NCI-H510A (cell line): ENCODE measurements at places on chromosomes 6 and 20.

DNA sequence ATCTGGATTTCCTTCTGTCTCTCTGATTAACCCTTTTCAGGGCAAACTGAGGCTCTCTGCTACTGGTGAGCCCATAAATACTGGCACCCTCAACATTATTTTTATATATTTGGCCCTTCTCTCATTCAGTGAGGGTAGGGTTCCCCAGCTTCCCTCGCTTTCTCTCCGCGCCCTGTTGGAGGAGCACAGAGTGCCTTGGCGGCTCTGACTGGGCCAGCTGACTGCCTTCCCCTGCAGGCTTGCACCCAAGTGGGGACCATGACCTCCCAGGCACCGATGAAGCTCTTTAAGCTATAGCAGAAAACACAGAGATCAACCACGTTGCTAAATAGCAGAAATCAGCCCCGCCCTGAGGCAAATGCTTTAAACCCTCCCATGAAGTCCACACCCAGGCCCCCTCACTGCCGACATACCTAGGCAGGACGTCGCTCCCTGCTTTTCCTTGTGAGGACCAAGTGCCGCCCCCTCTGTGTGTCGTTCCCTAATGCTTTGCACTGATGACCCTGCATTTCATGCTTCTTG is 105.0 kb downstream of the HUS1B start:
- no peak for DNase-seq

DNA sequence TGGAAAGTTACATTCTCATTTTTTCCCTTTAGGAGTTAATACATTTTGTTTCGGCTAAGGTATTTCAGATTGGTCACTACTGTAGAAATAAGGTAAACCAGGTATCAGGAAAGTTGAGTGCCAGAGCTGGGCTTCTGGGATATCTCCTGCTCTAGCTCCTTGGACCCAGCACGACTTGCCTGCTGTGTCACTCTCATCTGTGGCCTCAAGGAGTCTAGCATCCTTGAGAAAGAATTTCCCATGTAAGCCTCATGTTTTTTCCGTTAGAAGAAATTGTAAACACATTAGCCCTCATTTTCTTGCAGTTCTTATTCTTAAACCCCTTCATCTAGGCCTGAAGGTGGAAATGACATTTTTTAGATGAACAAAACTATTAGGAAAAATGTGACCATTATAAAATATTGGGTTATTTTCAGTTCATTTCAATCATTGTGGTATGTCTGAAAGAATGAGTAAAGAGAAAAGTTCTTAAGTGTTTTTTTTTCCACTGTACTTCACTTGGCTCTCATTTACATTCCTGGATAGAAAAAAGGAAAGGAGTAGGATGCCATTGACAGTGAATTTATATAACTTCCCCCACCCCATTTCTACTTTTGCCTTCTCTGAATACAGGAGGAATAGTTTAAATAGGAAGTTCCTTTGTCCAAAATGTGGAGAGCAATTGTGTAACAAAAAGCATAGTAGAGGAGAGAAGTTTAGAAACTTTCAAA is 46.7 kb downstream of the CD2AP start:
- no peak for DNase-seq

GRCh38 chr20:10356628-10357027 is 77.4 kb downstream of the MKKS start:
- DNase-seq = no peak

DNA sequence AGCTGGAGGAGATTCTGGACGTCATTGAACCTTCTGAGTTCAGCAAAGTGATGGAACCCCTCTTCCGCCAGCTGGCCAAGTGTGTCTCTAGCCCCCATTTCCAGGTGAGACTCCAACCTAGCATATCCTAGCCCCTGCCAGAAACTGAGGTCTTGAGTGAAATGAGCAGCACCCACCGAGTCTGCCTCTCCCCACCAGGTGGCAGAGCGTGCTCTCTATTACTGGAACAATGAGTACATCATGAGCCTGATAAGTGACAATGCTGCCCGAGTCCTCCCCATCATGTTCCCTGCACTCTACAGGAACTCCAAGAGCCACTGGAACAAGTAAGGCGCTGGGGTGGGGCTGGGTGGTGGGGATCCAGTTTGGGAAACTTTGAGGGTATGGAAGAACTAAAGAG is 4.6 kb downstream of the MEA1 start:
- DNase-seq = peak; percentile 45

- DNase-seq = no peak
These were observed 329 bp upstream of the GPR6 start for GRCh38 chr6:109977791-109978173.

GRCh38 chr6:17705428-17705777 is 1.3 kb downstream of the NUP153 start:
- DNase-seq = no peak

- no peak for DNase-seq
These were observed 51.6 kb upstream of the FAM184A start for GRCh38 chr6:119129968-119130484.

DNA sequence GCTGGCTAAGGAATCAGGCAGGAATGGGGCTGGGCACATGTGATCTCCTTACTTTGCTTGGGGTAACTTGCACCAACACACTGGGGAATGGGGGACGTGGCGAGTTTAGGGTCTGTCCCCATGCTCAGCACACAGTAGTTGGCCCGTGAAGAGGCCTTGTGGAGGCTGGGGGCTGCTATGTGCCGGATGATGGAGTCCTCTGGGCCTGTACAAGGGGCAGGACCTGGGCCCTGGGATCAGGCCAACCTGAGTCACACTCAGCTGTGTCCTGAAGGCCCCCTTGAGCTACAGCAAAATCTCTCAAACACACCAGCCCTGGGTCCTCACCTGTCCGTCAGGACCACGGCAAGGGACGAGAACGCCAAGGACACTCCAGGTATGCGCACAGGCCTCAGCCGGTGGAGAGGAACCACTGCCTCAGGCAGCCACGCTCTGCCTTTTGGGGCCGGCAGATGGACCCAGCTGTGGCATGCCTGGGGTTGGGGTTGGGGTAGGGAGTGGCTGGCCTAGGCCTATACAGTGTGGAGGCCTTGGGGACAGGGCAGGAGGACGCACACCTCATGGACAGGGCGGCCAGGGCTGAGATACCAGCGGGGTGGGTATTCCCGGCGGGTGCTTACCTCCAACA is 11.1 kb downstream of the UCKL1 start:
- no peak for DNase-seq

GRCh38 chr20:62850333-62850974 is 11.2 kb downstream of the TCFL5 start:
- no peak for DNase-seq

GRCh38 chr6:94323853-94324252 is 904.5 kb upstream of the EPHA7 start:
- no peak for DNase-seq

DNA sequence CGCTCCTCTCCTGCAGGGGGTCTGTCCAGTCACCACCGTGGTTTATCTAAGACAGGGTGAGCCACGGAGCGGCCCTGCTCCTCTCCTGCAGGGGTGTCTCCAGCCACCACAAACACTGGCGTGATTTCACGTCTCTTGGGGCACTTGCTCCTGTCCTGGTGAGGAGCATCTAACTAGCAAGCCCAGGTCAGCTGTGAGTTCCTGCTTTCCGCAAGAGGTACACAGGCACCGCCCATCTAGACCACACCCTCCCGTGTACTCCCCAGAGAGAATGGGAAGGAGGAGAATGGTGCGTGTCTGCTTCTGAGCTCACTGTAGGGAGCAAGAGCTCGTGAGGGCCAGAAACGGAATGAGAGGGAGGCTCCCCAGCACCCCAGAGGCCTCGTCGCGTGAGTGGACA is 40.7 kb downstream of the DACT2 start:
- DNase-seq = no peak

GRCh38 chr6:131678442-131678841 is 22.8 kb downstream of the OR2A4 start:
- no peak for DNase-seq

GRCh38 chr6:53347250-53347920 is 1.4 kb downstream of the ELOVL5 start:
- DNase-seq = peak; percentile 36

- no peak for DNase-seq
These were observed 136.6 kb downstream of the BACH2 start for GRCh38 chr6:90160013-90160412.

- no peak for DNase-seq
These were observed 25.5 kb downstream of the DDO start for GRCh38 chr6:110389689-110390382.

- DNase-seq = no peak
These were observed 86.4 kb downstream of the FKBP5 start for GRCh38 chr6:35602133-35602946.

- DNase-seq = no peak
These were observed 91.6 kb upstream of the FAM184A start for GRCh38 chr6:119170103-119170446.

GRCh38 chr6:333379-334002 is 41.2 kb downstream of the DUSP22 start:
- DNase-seq = no peak

DNA sequence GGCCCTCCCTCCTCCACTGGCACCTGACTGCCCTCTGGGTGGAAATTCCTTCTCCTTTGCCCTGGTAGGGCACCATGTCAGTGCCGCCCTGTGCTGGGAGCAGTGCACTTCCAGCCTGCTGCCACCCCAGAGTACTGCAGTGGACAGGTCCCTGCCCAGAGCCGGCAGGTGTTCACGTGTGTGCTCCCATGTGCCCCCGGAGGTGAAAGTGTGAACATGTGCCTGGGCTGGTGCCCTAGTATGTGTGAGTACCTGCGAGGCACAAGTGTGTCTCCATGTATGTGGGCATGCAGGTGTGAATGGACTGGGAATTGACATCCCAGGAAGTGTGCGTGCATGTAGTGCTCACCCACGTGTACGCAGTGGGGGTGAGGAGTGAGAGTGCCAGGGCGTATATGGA is 29.4 kb downstream of the SDCBP2 start:
- peak; percentile 46 for DNase-seq

GRCh38 chr20:48489656-48490055 is 338.1 kb downstream of the PREX1 start:
- no peak for DNase-seq

DNA sequence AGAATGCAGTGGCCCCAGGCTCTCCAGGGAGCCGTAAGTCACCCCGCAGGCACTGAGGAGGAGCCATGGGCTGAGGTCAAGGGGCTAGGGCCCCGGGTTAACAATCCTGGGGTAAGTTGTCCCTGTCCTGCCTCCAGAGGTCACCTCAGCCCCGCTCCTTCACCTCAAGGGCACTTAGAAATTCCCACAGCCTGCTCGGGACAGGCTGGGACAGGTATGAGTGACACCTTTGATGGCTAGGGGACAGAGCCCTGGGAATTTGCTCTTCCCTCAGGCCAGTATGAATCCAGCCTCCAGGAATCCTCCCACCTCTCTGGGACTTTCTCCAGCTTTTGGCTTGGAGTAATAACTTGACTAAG is 3.5 kb upstream of the GRM4 start:
- DNase-seq = no peak

DNA sequence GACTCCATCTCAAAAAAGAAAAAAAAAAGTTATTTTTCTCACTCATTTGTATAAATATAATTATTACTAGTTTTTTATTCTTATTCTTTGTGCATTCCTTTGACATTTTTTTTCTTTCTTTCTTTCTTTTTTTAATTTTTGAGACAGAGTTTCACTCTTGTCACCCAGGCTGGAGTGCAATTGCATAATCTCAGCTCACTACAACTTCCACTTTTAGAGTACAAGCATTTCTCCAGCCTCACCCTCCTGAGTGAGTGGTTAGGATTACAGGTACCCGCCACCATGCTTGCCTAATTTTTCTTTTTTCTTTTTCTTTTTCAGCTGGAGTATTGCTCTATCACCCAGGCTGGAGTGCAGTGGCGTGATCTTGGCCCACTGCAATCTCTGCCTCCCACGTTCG is 51.4 kb upstream of the JARID2 start:
- DNase-seq = no peak

DNA sequence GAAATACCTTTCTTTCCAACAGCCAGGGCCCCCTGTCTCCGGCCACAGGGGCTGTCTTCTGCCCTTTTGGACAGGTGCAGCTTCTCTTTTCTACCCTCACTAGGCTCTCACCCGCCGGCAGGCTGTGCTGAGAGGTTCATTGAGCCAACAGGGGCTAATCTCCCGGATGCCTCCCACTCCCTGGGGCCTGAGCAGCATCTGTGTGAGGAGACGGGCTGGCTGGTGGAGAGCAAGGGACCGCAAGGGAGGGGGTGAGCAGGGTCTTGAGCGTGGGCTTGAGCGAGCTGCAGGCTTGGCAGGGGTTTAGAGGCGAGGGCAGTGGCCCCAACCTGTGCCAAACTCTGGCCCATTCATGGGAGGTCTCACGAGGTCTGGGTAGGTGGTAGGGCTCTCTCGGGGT is 56.5 kb upstream of the CST7 start:
- DNase-seq = no peak

DNA sequence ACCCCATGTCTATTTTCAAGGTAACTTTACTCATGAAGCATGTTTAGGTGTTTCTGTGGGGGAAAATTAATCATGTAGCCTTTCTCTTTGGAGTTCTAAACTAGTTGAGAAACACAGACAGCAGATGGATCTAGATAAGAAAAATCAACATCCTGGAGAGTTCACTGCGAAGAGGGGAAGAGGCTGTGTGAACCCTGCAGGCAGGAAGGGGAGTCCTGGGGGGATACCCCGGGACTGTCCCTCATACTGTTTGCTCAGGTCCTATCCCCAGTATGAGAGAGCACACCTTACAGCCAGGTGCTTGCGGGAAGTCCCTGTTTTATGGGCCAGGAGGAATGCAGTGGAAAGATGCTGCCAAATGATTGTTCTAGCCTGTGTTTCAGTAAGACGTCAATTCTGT is 32.7 kb downstream of the CHMP4B start:
- no peak for DNase-seq

DNA sequence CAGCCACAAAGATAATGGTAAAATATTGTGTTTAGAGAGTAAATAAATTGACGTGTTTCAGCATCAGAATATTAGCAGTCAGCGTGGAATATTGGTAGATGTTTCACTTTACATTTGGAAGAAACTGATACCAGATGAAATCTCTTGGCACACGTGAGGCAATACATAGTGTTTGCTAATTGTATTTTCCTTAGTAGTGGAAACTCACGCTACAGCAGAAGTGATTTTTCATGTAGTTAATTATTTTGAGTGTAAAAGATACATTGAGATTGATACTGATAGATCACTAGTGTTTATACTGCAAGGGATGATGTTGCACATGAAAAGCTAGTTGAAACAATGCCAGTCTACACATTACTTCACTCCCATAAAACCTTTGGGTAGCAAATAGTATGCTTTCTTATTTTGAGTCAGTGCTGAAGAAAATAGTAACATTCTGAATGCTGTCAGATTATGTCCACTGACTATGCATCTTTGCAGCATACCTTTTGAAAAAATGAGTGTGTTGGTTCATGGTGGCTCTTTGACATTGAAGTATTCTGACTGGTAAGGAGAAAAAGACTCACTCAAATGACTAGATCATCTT is 59.3 kb downstream of the CD2AP start:
- no peak for DNase-seq
